ENCODE measurements at places on chromosomes 5 and 9.

DNA sequence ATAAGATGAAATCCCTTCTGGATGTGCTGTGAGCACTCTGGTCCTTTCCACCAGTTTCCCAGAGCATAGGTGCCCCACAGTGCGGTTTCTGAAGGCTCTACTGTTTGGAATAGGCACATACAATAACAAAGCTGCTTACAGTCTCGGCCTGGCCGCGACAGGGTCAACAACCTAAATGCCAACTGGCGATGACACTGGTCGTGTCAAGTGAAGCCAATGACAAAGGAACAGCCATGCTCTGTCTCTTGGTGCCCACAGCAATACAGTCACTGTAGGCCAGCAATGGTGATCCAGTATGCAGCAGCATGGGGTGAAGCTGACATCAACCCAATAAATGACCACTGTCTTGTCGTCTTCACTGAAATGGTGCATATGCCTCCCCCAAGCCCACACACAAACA is 47.8 kb upstream of the EQTN start:
- no peak for DNase-seq

DNA sequence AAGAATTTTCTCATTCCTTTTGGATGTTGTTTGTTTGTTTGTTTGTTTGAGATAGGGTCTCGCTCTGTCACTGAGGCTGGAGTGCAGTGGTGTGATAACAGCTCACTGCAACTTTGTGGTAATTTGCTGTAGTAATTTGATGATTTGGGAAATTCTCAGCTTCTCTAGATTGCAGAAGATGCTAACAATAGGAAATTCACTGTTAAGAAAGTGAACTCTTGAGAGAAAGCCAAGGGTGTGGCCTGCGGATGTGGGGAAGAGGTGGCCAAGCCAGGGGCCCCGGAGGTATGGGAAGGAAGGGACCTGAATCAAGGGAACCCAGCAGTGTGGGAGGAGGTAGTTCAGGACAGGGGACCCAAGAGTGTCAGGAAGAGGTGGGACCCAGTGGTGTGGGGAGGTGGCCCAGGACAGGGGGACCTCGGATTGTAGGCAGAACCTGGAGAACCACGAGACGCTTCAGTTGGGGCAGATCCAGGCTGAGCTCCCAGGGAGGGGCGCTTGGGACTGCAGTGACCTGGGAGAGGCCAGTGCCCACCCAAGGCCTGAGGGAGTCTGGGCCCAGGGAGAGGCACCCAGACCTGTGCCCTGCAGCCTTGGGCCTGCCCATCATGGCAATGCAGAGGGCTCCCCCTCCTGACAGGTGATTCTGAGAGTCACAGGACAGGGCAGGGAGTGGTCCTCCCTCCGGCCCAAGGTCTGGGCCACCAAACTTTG is 5.6 kb upstream of the LCN2 start:
- no peak for DNase-seq

- no peak for DNase-seq
Measured at GRCh38 chr5:6108540-6108848, 269.9 kb downstream of the MED10 start.

DNA sequence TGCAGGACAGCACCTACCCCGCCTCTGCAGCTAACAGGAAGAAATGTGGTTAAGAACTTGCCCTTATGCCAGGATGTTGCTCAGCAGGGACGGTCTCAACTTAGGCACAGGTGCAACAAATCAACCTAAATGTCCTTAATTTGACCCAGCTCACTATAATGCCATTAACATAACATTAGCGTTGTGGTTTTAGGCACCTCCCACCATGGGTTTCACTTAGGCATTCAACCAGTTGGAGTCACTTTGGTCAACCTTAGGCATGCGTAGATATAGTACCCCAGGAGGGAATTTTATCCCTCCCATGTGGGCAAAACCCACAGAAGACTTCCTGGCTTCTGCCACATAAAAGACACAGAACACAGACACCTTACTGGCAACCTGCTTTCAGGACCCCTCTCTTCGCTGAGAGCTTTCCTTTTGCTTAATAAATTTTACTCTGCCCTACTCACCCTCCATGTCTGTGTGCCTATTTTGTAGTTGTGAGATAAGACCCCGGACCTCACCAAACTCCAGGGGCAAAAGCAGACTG is 8.7 kb upstream of the ERAP1 start:
- DNase-seq: no peak

GRCh38 chr9:120214332-120214731 is 365.6 kb downstream of the CDK5RAP2 start:
- DNase-seq: no peak

- peak; percentile 87 for DNase-seq
Measured at GRCh38 chr5:68730220-68730978, 363.4 kb upstream of the SLC30A5 start.

GRCh38 chr9:109908459-109909390 is 128.7 kb downstream of the PALM2AKAP2 start:
- DNase-seq: peak; percentile 70

GRCh38 chr5:153824909-153825308 is 213.8 kb downstream of the FAM114A2 start:
- DNase-seq: peak; percentile 38

DNA sequence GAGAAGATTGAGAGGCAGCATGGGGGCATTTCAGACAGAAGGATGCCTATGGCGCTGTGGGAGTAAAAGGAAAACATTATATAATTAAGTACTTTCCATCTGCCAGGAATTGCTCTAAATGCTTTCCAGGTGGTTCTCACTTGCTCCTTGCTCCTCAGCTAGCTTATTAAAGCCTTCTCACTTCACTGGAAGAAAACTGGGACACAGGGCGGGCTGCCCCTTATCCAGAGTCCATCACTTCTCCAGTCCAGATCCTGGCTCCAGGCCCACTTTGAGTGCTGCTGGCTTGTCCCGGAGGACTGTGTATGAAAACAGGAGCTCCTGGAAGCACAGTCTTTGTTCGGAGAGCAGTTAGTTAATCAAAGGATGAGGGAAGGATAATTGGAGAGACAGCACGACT is 409.9 kb upstream of the ADAMTS16 start:
- no peak for DNase-seq

- no peak for DNase-seq
Measured at GRCh38 chr9:81071108-81071507, 618.2 kb downstream of the TLE1 start.

GRCh38 chr9:129242971-129243561 is 65.0 kb upstream of the IER5L start:
- peak; percentile 50 for DNase-seq

GRCh38 chr9:100479820-100480219 is 6.9 kb downstream of the TMEFF1 start:
- no peak for DNase-seq

GRCh38 chr5:27315363-27316270 is 277.2 kb upstream of the CDH9 start:
- DNase-seq: peak; percentile 88

- no peak for DNase-seq
Measured at GRCh38 chr9:82679472-82679871, 383.5 kb downstream of the RASEF start.

- DNase-seq: peak; percentile 79
Measured at GRCh38 chr9:122206118-122207046, 22.4 kb downstream of the LHX6 start.

GRCh38 chr9:5582835-5583195 is 46.1 kb upstream of the RIC1 start:
- DNase-seq: peak; percentile 79

DNA sequence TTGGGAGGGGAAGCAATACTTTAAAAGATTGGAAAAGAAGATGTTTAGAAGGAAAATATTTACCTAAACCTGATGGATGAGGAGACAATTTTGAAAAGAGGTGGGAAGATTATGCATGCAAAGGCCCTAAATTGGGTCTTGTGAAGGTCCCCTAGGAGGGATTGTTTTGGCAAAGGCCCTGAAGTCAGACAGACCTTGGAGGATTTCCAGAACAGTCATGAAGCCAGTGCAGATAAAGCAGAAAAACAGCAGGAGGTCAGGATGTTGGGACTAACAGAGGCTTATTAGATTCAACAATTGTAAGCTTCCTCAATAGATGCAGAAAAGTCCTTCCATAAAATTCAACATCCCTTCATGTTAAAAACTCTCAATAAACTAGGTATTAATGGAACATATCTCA is 361.0 kb upstream of the CDH6 start:
- DNase-seq: no peak

GRCh38 chr9:72687331-72687730 is 165.9 kb downstream of the TMC1 start:
- no peak for DNase-seq

- peak; percentile 73 for DNase-seq
Measured at GRCh38 chr5:78554670-78555069, 93.9 kb downstream of the LHFPL2 start.

- DNase-seq: no peak
Measured at GRCh38 chr5:148583421-148583965, 70.8 kb downstream of the HTR4 start.

DNA sequence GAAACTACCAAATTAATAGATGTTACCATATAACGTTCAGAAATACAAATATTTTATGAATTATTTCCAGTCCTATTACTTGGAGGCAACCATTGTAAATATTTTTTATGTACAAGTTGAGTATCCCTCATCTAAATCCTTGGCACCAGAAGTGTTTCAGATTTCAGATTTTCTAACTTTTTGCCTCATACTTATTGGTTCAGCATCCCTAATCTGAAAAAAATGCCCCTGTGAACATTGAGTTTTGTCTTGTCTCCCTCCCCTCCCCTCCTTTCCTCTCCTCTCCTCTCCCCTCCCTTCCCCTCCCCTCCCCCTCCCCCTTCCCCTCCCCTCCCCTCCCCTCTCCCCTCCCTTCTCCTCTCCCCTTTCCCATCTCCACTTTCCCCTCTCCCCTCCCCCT is 40.6 kb downstream of the UBAP1 start:
- no peak for DNase-seq

DNA sequence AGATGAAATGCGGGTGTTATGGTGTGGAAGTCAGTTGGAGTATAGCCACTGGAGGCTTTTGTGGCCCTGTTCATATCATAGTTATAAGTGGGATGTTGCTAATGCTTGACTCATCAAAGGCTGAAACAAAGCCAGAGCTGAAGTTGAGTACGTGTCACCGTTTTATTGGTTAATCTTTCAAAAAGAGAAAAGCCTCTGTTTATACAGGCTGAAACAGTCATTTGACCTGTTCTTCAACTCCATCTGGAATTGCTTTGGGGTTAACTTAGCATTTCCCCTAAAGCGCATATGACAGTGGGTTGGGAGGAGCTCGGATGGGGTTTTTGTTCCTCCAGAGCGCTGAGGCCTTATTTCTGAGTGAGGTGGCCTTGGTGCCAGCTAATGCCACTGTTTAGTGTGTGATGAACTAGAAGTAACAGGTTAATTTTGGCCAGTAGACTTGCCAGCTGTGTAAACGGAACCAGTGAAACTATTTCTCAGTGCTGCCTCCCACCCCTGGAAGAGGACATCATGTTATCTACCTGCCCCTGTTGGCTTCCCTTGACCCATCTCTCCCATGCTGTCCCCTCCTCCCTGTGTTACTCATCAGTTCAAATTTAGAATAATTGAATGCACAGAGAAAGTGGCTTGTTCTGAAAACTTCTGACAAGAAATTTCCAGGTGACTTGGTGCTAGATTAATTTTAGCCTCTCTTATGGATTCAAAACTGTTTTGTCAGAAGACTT is 34.2 kb downstream of the MTAP start:
- peak; percentile 99 for DNase-seq

DNA sequence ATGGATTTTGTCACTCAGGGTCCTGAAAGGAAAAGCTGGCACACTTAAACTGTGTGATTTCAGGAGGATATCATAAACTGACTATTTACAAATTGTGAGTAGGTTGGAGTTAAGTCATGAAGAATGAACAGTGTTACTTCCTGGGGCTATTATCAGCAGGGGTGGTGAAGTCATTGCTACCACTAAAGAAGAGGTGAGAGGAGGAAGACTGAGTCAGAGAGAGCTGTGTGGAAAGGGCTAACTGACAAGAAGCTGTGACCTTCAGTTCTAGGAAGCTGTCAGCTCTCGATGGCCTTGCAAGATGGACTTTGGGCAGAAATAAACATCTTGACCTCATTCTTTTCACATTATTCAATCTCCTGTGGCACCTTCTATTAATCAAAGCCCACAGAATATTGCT is 72.3 kb upstream of the STARD4 start:
- DNase-seq: peak; percentile 71

- DNase-seq: peak; percentile 53
Measured at GRCh38 chr9:88387552-88388202, 567 bp upstream of the SPIN1 start.

GRCh38 chr9:85971731-85972130 is 30.8 kb downstream of the NAA35 start:
- no peak for DNase-seq

DNA sequence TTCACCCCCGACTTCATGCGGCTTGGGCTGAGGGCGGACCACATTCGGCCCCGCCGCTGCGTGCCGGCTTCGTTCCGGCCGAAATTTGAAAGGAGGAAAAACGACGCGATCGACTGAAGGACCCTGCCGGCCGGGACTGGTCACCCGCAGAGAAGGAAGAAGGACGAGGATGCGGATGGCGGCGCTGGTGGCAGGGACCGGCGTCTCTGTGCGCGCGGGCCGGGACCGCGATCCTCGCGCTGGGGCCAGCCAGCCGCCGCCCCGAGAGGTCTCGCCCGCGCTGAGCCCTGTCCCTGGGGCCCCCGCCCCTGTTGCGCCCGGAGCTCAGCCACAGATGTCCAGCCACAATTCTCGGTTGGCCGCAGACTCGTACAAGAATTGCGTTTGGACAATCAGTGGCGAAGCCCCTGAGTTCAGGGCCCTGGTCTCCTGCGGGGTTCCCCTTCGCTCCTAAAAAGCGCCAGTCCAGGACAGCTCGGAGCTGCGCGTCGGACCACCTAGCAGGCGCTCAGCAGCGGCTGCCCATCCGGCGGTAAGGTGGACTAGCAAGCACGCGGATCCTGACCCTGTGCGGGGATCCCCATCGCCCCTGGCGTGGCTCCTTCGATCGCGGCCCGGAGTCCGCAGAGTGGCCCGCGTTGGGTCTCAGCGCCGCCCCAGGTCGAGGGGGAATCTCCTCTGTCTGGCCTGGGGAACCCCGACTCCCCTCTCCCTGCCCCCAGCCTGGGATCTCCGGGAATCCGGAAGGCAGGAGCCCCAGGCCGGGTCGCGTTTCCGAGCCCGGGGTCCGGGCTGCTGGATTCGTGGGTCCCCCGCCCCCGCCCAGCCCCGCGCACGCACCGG is 21.3 kb downstream of the URM1 start:
- no peak for DNase-seq

DNA sequence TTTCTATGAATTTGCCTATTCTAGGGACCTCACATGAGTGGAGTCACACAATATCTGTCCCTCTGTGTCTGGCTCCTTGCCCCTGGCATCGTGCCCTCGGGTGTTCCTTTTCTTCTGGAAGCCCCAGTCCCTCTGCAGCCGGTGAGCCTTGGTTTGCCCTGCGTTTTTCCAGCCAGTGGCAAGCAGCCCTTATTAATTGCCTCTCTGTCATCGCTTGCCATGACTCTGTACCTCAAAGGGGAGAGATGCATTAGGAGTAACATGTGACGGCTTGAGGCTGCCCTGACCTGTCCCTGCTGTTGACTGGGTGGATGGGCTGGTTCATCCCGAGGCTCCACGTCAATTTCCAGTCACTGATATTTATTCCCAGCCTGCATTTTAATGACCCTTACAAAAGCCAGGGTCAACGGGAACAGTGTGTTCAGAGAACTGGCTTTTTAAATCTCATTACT is 87.3 kb downstream of the CFAP90 start:
- DNase-seq: no peak
